ENCODE measurements at places on chromosomes 2 and 18.

- DNase-seq, result no peak
Measured at GRCh38 chr18:44654573-44654972, 26.1 kb upstream of the SETBP1 start.

- peak; percentile 31 for DNase-seq
Measured at GRCh38 chr2:96962567-96963203, 23.7 kb downstream of the FAM178B start.

- DNase-seq, result no peak
Measured at GRCh38 chr18:3877678-3878077, 427.7 kb downstream of the TGIF1 start.

GRCh38 chr2:36915627-36916026 lies 50.7 kb downstream of the STRN start:
- no peak for DNase-seq

- no peak for DNase-seq
Measured at GRCh38 chr2:211035548-211036185, 479.3 kb downstream of the CPS1 start.

- no peak for DNase-seq
Measured at GRCh38 chr2:163157891-163158496, 319.4 kb upstream of the KCNH7 start.

DNA sequence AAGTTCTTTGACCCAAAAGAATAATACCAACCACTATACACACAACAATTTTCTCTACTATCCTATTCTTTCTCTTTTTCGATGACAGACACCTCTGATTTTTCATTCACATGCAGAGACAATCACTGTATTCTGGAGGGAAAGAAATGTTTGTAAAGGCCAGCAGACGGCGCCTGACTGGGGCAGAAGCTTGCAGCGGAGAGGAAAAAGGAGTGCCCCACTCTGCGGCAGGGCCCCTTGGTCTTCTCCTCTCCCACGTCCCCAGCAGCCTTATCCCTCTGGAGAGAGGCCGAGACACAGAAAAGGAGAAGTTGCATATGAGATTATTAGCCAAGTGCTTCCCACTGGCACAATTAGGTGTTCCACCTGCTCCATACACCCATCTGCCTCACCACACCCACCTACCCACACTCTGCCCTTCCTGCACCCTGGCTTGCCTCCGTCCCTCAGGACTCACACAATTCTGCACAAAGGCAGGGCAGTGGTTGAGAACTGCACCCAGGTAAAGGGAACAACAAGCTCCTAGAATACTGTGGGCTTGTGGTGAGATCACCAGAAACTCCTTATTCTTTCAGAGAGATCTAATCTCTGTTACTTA lies 687.3 kb downstream of the NRXN1 start:
- no peak for DNase-seq

- no peak for DNase-seq
Measured at GRCh38 chr18:31679791-31680432, 4.5 kb downstream of the B4GALT6 start.

DNA sequence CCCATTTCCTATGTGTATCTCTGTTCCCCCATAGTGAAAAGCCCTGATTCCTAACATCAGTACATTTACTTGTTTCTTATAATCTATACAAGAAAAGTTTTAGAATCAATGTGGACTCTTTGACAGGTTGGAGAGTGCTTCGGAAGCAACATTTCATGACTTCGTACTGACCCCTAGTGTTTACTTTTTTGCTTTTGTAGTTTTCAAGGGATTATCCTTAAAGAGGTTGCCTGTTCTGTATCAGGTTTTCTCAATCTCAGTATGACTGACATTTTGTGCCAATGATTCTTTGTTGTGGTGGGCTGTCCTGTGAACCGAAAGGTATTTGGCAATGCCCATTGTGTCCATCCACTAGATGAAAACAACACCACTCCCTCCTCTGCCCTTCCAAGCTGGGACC lies 43.3 kb upstream of the SERPINB2 start:
- DNase-seq, result no peak

DNA sequence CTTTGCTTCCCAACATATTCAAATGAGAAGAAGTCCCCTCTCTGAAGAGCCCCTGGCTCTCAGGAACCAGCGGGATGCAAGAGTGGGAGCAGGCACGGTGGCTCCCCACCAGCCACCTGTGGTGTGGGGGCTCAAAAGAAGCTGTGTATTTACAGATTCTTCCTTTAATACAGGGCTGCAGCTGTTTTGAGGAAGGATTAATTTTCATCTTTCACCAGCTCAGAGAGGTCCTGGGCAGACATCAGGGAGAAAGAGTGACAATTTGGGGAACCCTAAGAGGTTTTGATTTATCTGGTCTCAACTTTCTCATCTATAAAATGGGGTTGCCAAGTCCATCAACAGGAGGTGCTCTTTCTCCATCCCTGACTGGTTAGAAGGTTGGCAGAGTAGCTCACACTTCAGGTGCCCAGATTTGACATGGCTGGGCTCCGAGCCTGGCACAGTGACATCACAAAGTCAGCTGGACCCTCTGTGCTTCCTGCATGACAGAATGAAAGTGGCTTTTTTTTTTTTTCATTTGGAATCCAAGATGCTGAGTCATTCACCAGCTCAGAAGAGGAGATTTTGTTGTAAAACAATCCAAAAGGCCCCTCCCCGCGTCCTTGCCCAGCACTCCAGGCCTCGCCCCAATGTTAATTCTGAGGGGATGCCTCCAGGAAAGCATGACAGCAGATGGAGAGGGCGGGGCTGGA lies 15.5 kb upstream of the SIX2 start:
- no peak for DNase-seq

DNA sequence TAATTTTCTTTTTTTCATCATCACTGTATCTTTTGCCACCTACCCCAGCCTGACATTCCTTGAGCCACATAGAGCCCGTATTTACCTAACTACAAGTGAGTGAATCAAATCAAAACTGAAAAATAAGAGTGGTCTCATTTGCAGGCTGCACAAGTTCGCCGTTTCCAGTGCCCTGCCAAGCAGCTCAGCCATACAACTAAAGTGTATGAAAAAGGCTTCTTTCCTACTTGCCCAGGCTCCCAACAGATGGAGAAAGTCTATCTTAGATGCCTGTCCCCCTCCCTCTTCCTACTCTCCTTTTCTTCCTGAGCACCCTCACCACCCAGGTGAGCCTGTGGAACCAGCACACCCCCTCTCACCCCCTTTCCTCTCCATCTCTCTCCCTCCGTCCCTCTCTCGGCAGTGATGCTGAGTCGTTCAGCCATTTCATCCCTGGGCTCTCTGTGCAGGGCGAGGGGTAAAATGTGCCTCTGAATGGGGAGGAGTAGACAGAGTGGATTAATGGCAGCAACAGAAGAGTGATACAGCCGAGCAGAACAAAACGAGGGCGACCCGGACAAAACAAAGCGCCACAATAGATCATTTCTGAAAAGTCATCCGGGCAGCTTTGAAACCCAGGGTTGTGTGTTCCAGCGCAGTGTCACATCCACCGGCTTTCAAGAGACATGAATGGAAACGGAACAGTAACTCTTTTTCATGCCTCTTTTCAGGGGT lies 65.0 kb upstream of the POU3F3 start:
- DNase-seq, result no peak

- DNase-seq, result no peak
Measured at GRCh38 chr2:42243297-42243696, 74.1 kb downstream of the EML4 start.

DNA sequence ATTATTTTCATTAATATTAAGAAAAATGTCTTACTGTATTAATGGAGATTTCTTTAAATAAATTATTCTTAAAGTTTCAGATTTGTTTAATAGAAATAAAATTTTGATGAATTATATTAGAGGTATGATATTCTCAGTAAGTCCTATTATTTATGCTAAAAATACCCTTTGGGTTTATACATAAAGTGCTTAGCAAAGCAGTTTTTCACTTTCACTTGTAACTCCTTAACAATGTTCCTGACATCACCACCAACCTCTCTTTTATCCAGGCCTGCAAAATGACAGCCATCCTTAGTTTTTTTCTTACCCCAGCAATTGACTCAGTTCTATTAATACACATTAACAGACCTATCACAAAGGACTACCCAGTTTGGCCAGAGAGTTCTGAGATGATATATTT lies 170.4 kb downstream of the CD226 start:
- no peak for DNase-seq

GRCh38 chr2:45588158-45588829 lies 22.8 kb downstream of the SRBD1 start:
- DNase-seq, result no peak

DNA sequence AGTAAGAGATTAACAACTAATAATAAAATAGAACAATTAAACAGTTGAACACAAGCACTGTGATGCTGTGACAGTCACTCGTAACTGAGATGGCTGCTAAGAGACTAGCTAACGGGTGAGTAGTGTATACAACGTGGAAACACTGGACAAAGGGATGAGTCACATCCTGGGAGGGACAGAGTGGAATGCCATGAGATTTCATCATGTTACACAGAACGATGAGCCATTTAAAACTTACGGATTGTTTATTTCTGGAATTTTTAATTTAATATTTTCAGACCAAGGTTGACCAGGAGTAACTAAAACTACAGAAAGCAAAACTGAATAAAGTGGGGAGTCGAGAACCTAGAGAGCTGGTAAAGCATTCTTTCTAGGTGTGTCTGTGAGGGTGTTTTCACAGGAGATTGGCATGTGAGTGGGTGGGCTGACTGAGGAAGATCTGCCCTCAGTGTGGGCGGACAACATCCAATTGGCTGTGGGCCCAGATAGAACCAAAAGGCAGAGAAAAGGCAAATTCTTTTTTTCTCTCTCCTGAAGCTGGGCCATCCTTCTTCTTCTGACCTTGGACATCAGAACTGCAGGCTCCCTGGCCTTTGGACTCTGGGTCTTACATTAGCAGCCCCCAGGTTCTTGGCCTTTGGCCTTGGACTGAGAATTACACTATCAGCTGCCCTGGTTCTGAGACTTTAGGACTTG lies 14.6 kb downstream of the TMSB10 start:
- DNase-seq, result peak; percentile 53

- no peak for DNase-seq
Measured at GRCh38 chr2:66058675-66059074, 376.2 kb upstream of the MEIS1 start.

DNA sequence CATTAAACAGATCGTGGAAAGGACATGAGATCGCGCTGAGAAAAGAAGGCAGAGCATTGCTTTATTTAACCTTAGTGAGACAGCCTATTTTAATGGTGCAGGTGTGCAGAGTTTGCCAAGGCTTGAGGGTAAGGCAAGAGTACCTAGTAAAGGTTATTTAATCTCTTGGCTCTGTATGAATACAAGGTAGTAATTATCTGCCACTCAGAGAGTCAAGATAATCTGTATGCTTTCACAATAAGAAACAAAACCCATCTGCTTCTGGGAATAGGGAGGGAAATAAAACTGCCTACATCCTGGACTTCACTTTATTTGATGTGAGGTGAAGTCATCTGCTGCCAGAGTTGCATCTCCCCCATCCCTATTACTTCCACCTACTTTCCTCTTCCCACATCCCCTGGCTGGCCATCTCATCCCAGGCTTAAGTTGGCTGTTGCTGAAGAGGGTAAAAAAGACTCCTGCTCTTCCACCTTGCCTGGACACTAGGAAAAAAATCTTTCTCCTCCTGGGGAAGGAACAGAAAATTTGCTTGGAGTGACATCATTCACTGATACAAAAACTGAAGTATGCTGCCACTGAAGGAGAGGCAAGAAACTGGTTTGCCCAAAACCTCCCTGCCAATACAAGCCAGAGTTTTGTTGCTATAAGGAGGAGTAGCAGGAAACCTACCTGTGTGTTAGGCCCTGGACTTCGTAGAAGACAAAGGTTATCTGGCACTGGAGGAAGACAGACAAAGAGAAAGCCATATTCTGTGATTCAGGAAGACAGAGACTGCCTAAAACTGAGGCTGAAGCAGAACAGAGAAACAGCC lies 35.8 kb upstream of the ARHGAP25 start:
- no peak for DNase-seq

DNA sequence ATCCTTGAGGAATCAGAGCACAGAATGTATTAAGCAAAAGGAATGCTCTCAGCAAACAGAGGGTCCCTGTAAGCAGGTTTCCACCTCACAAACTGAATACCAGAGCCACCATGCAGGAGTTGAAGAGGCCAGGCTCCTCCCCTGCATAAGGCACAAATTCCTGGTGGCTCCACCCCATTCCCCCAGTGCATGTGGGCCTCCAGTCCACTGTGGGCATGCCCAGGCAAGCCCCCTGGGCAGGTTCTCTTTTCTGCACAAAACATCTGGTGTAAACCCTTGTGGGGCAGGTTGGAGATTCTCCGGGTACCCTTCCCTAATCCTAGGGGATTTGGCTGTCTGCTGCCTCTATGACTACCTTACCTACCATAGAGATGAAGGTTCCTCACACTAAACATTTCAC lies 166.5 kb downstream of the PTPRM start:
- DNase-seq, result no peak

GRCh38 chr2:98899041-98899702 lies 36.9 kb downstream of the CRACDL start:
- DNase-seq, result no peak

- DNase-seq, result no peak
Measured at GRCh38 chr2:235129850-235130249, 178.0 kb downstream of the SH3BP4 start.

- no peak for DNase-seq
Measured at GRCh38 chr2:213166109-213166508, 14.7 kb upstream of the IKZF2 start.

DNA sequence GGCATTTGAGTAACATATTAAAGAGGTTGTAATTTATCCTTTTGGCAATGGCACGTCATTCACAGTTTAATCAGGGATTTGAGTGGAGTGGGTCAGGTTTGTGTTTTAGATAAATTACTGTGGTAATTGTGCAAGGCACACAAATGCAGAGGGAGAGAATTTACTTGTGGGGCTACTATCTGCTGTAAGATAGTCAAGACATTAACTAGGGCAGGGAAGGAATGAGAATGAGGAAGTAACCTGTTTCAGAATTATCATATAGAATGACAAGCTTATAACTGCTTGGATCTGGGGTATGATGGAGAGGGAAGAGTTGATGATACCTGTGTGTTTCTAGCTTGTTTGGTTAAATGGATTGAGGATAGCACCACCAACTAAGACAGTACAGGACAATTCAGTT lies 58.9 kb upstream of the ZSWIM2 start:
- no peak for DNase-seq

DNA sequence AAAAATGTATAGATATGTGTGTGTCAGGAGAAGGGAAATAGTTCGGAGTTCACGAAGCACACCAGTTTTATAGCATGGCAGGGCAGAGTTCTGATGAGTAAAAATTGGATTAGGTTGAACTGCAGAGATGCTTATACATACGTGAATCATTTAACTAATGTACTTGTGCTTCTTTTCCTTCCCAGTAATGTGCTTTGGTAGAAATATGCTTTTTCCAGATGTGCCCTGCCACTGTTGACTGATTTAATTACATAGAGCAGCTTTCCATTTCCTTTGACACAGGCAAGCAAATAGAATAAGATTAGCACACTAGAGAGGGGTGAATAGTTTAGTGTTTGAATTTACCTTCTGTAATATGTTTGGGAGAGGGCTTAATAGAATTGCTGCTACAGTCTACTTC lies 28.9 kb upstream of the ARMC9 start:
- DNase-seq, result no peak

- no peak for DNase-seq
Measured at GRCh38 chr2:101766871-101767739, 69.6 kb downstream of the MAP4K4 start.

DNA sequence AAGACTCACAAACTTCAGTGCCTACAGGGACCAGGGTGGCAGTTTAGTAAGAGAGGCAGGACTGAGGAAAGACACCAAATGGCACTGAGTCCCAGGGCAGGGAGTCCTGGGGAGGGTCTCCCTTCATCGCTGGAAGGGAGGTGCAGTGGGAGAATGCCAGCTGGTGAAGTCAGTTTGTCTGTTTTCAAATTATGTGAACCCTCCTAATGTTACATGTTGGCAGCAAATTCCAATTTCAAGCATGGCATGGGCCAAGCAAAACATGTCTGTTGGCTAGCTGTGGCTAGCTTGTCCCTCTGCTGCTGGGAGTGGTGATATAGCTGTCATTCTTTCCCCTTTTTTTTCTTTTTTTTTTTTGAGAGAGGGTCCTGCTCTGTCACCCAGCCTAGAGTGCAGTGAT lies 55.9 kb upstream of the HAAO start:
- DNase-seq, result no peak
